ENCODE measurements at places on chromosomes 7 and 10.

DNA sequence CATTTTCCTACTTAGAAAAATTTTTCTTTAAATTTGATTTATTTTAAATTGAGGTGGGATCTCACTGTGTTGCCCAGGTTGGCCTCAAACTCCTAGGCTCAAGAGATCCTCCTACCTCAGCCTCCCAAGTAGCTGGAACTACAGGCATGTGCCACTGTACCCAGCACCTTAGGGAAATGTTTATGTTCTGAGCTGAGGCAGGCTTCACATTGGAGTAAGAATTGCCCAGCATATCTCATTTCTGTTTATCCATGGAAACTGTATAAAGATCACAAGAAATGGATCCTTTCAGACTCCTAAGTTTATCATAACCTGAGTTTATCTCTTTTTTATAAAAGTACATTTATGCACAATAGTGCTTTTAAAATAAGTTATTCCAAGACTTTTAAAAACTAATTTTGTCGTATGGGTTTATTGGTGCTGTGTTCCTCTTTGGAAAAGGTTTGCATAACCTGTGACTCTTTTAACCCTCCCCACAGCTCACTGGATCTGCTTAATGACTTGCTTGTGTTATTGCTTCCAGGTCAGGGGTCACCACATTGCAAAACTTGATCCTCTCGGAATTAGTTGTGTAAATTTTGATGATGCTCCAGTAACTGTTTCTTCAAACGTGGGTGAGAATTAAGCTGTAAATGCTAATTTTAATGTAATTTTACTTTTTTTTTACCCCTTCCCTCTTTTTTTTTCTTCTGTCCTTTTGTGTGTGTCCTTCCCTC lies 40.7 kb downstream of the OGDH start:
- DNase-seq: no peak

- peak; percentile 95 for DNase-seq
Observed at GRCh38 chr10:35643151-35644049, 1.3 kb upstream of the FZD8 start.

GRCh38 chr7:17275749-17276671 lies 22.4 kb upstream of the AHR start:
- no peak for DNase-seq

- DNase-seq: no peak
Observed at GRCh38 chr7:49670991-49671390, 102.4 kb upstream of the VWC2 start.

DNA sequence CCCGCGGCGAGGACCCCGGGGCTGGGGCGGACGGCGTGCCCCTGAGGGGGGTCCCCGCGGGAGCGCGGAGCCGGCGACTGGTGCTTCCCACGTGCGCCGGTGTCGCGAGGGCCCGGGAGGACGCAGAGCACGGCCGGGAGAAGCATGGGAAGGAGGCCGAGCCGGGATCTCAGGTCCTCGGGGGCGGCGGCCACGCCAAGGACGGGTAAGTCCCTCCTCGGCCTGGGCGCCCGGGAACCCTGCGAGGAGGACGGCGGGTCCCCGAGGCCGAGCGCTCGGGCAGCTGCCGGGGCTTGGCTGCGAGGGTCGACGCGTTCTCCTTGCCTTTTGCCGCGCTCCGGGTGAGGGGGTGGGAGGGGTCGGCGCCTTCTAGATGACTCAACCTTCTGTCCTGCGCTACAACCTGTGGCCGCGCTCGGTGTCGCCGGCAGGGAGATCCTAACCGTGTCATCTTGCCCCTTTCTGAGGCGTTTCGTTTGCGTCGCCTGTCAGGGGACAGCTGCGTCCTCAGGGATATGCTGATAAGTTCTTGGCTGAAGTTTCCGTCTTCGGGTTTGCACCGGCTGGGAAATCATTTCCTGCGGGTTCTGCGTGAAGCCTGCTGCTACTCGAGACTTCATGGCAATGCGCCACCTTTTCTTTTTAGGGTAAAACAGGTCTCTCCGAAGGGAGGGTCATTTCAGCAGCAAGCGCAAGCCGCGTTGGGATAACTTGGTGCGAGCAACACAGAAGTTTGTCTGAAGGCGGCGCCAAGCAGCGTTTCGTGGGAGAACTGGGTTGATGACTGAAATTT lies 529 bp downstream of the TASOR2 start:
- peak; percentile 91 for DNase-seq
